ENCODE measurements at places on chromosomes 3 and 15.
A peak's percentile ranks its signal among the peaks of the same experiment; 100 is the strongest.

GRCh38 chr3:34364335-34364734 lies 565.9 kb downstream of the PDCD6IP start:
- no peak for DNase-seq

DNA sequence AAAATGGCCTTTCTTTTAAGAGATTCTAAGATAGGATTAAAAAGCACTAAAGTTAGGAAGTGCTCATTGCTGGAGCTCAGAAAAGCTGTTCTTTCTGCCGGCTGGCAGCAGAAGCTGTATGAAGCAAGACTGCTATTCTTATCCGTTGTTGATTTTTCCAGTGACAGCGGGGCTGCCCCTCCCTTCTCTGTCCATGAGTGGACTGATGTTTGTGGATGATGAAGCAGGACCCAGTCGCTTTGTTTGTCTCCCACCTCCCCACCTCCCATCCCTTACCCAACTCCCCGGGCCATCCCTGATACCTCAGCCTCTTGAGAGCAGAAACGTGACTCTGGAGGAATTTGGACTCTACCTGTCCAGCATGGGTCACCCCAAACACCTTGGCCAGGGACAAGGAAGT lies 10.3 kb upstream of the MUSTN1 start:
- DNase-seq, result peak; percentile 48

- no peak for DNase-seq
Measured at GRCh38 chr3:163384383-163384782, 1693.9 kb downstream of the SI start.

- DNase-seq, result no peak
Measured at GRCh38 chr3:158127250-158128219, 17.6 kb downstream of the RSRC1 start.

DNA sequence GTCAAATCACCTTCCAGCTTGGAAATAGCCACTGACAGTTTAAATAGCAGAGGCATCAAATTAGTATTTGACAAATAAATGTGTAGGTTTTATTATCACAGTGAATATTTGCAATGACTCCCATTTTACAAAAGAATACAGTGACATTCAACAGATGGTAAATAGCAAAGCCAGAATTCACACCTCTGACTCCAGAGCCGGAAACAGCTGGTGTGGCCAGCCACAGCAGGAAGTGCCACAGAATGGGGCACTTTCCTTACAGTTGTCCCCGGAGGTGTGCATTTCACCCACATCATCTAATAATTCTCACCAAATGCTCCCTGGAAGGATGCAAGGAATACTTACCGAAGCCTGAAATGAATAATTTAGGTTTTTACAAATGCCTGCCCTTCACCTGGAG lies 295.7 kb upstream of the WNT5A start:
- DNase-seq, result no peak

- DNase-seq, result no peak
Measured at GRCh38 chr3:138916824-138917223, 30.1 kb downstream of the FOXL2 start.

- peak; percentile 83 for DNase-seq
Measured at GRCh38 chr3:27368831-27369607, at the start of gene NEK10. Gene NEK10 (minus strand): TSS chr3:27369383. CDS start chr3:27352882, 16,501 bp downstream.

GRCh38 chr3:184889312-184889904 lies 77.4 kb downstream of the VPS8 start:
- no peak for DNase-seq

- DNase-seq, result peak; percentile 60
Measured at GRCh38 chr3:52934630-52935530, 37.5 kb upstream of the STIMATE start.

DNA sequence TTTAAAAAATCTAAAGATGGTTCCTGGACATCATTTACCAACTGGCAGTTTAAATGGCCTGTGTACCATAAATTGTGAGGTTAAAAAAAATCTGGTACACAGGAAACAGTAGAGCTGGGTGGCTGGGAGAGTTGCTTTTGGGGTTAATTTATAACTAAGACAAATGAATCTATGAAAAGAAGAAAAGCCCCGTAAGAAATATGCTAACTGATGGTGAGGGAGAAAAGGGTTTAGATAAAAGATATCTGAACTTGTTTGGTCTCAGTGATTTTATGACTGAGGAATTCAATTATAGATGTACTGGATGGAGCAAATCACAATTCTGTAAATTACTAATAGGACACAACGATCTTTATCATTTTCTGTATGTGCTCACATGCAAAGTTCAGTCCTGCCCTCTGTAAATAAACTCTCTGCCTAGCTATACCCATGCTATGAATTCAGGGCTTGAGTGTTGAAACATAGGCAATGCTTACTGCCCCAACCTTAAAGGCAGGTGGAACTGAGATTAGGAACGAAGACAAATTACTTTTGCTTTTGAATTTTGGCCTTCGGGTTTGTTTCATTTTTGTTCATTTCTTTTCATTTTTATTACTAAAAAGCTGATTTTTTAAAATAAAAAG lies 28.0 kb downstream of the PPARG start:
- DNase-seq, result no peak
